SIG-M5 (cell line): ENCODE measurements at places on chromosomes 11 and 22.

DNA sequence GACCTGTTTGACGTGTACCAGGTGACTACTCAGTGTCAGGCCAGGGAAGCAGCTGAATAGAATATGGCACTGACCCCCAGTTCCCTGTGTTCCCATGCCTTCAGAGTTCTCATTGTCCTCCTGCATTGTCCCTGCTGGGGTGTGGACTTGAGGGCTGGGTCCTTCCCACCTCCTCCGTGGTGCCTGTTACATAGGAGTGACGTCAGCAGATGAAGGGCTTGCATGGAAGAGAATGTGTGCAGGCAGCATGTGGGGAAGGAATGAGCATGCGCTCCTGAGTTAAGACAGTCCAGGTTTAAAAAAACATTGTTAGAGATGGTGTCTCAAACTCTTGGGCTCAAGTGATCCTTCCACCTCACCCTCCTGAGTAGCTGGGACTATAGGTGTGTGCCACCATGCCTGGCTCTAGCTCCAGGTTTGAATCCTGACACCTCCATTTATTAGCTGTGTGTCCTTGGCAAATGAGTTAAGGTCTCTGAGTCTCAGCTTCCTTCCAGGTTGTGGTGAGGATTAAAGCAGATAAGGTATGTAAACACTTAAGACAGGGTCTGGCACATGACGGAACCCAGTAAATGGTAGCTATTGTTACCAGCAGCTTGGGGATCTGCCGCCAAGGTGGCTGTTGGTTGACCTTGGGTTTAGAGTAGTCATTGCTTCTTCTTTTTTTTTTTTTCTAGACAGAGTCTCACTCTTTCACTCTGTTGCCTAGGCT, 7.5 kb upstream of the SOX10 start:
- DNase-seq: no peak

GRCh38 chr22:40423310-40423688, 52.9 kb downstream of the SGSM3 start:
- DNase-seq: no peak

DNA sequence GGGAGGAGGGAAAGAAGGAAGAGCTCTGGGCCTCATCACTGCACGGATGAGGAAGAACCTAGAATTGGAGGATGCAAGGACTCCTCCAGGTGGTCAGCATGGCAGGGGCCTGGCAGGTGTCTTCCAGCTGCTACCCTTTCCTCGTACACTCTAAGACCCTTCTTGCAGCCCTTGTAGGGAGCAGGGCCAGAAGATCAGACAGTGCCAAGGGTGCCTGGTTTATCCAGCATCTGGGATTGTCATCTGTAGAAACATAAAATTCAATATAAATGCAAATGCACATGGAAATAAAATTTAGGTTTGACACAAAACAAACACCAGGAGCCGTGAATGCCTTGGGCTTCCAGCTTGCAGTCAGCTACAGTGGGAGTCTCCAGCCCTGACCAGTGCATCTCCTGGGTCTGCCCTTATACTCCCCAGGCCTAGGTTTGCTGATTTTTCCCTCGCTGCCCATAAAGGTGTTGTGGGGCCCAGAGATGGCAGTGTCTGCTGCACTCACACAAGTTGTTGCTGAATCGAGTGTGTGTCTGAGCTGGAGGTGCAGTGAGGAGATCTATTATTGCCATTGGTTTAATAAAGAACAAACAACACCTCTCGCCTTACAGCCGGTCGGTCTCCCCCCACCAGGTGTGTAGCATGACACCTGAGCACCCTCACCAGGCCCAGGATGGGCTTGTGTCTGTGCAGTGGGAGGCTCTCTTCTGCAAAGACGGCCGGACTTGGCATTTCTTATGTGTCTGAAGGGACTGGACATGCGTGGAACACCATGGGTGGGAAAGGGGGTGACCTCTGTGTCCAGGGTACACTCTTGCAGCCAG, 87.1 kb downstream of the BCR start:
- DNase-seq: no peak

- DNase-seq: no peak
These were observed 1.2 kb downstream of the NOX4 start for GRCh38 chr11:89489930-89490329.

GRCh38 chr11:36412781-36413383, 97.2 kb downstream of the TRAF6 start:
- no peak for DNase-seq

DNA sequence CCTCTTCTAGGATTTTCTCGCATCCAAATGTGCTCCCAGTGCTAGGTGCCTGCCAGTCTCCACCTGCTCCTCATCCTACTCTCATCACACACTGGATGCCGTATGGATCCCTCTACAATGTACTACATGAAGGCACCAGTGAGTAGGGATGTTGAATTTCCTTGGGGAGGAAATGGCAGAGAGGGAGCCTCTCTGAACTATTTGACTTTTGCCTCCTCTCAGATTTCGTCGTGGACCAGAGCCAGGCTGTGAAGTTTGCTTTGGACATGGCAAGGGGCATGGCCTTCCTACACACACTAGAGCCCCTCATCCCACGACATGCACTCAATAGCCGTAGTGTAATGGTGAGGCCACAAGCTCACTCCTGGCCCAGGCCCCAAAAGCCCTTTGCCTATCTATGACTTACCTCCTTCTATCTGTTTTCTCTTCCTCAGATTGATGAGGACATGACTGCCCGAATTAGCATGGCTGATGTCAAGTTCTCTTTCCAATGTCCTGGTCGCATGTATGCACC, 2.5 kb downstream of the TAF10 start:
- no peak for DNase-seq

DNA sequence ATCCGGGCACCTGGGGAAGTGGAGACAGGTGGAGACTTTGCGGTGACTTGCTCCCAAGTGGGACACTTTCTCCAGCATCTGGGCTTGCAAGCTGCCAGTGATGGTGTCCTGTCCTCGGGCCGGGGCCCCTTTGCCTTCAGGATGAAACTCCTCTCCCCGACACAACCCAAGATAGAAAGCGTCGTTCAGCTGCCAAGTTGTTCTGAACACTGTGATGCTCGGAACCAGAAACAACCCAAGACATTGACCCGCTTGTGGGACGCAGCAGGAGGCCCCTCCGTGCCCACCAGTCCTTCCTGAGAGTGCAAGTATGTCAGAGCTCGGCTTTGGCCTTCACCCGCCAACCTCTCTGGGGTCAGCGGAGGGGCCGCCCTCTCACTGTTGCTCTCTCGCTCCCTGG, 31.3 kb downstream of the LINC01488 start:
- no peak for DNase-seq

- no peak for DNase-seq
These were observed 84.7 kb downstream of the MAML2 start for GRCh38 chr11:96257972-96258934.

DNA sequence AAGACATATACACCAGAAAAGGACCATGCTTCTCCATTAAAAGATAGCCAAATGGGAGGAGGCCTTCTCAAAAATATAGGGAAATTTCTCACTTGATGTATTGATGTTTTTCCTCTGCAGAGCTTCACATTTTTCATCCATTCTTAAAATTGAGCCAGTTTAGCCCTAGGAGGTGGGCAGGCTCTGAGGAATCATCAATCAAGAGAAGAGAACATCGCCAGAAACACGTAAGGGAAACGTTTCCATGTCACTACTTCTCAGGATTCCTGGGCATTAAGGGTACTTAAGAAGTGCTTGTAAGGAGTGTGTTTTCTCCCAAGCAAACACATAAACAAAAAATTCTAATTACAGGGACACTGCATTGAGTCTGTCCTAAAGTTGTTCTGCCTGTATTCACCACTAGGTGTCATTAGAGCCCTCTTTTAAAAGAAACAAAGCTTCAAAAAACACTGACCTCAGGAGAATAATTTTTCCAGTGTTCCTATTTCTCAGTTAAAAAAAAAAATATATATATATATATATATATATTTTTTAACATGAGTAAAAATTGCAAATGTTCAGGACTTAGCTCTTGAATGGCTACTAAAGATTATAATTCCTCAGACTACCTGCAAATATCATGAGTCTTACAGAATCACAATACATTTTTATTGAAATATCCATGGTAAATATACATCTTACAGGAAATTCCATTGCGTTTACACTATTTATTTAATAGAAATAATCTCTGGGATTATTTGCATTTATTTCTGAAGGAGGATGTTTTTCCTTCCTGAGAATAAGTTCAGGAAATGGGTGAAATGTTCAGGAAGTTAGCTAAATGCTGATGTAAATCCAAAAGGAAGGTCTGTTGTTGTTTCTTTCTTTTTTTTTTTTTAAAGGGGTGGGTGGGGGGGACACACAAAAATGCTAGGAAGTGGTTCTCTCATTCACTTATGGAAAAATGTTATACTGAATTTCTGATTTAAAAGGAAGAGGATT, 16.0 kb downstream of the FZD4 start:
- DNase-seq: no peak

GRCh38 chr22:17997456-17997855, 26.9 kb downstream of the MICAL3 start:
- DNase-seq: no peak

DNA sequence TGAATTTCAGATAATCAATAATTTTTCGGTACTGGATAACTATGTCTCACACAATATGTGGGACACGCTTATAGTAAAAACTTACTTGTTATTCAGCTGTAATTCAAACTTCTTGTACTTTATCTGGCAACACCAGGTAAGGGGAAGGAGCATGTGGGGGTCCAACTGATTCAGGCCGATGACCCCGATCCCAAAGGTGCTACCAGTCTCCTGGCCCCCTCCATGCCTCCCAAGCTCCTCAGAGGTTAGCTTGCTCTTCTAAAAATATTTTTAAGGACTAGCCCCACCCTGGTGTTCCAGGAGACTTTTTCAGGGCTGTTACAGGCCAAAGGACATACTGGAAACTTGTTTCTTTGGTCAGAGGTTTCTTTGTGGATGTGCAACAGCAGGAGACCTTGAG, 61.8 kb upstream of the ALX4 start:
- no peak for DNase-seq

GRCh38 chr11:75793966-75794365, 21.0 kb upstream of the UVRAG start:
- no peak for DNase-seq

DNA sequence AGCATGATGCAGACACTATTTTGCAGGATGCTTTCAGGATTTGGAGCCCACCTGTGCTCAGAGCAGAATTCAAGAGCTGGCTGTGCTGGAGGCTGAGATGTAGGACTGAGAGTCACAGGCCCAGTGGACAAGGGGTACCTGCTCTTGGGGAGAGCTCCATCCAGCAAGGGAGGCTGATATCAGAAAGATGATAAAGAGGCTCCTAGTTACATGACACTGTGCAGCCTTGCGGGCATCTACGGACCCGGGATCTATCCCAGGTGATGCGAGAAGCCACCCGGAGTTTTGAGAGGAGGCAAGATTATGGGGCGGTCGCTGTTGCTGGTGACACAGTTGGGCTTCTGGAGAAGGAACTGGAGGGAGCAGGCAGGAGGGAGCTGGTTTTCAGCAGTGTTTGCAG, 579.0 kb downstream of the TBC1D22A start:
- no peak for DNase-seq

- DNase-seq: no peak
These were observed 100.0 kb upstream of the NNMT start for GRCh38 chr11:114195981-114196731.

DNA sequence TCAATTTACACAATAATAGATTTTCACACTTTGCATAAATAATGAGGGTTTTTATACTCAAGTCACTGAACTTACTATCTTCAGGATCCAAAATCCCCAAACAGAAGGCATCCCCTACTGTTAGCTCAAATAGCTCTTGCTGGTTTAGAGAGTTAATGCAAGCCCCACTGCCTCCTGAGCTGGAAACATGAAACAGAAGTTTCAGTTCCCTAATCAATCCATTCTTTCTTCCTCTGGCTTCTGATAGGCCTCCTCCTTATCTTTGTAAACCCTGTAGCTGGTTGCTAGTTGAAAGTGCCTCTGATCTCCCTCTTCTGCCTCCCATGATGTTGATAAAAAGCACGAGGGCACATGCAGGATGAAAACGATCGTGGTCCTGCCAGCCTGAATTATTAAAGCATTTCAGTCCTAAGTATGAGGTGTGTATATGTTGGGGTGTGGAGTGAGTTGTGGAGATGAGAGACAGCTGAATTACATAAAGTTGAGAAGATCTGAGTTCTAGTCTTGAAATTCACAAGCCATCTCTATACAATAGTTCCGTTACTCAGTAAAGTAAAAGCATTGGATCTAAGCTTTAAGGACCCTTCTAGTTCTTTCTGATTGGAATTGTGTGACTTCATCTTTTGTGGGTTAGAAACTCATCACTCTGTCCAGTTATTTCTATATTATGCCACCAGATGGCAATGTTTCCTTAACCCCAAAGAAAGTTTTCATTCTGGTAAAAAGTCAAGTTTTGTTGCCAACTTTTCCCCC, 35.0 kb upstream of the EHF start:
- DNase-seq: peak; percentile 9

- no peak for DNase-seq
These were observed 6.4 kb downstream of the ATG16L2 start for GRCh38 chr11:72820439-72821139.

DNA sequence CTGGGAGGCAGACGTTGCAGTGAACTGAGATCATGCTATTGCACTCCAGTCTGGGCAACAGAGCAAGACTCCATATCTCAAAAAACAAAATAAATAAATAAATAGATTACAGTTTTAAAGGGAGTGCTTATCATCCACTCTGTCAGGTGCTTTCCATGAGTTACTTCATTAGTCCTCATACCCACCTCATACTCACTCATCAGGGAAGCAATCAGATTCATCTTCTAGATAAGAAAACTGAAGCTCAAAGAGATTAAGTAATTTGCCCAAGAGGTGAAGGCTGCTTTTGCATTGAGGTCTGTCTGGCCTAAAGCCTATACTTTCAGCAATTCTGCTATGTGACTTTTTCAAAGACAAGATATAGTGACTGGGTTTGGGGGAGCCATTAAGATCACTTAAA, 101.0 kb downstream of the RASSF10 start:
- DNase-seq: no peak

GRCh38 chr11:12084256-12084655, 26.1 kb upstream of the MICAL2 start:
- DNase-seq: no peak

GRCh38 chr11:68160100-68160695, 39.0 kb upstream of the CHKA start:
- no peak for DNase-seq

GRCh38 chr22:38706101-38706900, 557 bp downstream of the GTPBP1 start:
- DNase-seq: no peak

DNA sequence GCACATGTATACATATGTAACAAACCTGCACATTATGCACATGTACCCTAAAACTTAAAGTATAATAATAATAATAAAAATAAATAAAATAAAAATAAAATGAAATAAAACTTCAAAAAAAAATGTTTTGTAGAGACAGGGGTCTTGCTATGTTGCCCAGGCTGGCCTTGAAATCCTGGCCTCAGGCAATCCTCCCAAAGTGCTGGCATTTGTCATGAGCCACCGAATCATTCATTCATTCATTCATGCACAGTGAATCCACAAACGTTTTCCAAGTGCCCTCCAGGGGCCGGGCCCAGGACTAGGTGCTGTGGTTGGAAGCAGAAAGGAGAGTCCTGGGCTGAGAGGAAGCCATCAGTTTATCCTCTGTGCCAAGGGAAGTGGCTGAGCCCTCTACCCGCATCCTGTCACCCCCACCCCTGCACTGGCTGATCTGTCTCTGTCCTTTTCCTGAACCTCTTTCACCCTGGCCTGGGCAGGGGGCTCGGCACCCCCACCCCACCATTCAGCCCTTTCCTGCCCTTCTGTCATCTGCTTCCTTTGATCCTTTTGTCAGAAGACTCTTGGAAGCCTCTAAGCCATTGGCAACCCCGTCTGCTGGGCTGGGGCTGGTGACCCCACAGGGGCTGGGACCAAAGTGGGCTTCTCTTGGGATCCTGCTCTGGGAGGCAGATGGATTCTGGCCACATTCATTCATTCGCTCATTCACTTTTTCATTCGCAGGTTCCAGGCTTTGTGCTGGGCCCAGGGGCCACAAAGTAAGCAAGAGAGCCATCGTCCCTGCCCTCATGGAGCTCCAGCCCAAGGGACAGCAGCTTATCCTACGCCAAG, 84.3 kb downstream of the IGLL1 start:
- no peak for DNase-seq
